ENCODE measurements at places on chromosomes 7 and 10.

DNA sequence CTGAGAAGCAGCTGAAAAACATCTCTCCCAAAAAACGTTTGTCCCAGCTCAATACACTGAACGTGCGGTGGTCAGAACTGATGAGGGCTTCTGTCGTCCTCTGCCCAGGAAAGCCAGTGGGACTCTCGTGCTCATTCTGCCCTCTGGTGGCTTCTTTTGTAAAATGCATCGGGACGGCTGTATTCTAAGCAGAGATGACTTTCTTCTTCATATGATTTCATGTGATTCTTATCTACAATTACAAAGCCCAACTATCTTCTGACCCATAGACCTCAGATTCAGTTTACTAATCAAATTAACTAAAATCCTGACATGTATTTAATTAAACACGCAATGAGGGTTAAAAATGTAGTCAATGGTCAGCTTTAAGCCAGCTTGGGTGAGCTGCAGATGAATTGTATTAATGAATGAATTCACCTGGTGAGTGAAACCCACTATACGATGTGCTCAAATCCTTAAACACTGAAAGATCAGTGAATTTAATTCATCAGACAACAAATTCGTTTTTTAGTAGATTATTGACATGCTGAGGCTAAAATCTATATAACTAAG is 117.6 kb upstream of the FAM204A start:
- DNase-seq, result peak; percentile 22

DNA sequence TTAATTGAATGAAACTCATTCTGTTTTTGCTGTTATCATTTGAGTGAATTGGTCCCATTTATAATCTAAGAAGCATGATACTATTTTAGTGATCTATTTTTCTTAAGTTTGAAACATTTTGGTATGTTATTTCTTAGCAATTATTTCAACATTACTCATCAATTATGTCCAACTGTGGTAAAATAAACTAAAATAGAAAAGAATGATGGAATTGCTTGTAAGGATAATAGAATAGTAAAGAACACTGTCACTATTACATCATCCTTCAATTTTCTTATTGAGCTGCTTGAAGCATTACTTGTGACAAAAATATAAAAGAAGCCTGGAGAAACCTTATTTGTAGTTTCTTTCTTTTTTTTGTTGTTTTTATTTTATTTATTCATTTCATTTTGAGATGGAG is 42.4 kb downstream of the ZNF487 start:
- DNase-seq, result no peak

DNA sequence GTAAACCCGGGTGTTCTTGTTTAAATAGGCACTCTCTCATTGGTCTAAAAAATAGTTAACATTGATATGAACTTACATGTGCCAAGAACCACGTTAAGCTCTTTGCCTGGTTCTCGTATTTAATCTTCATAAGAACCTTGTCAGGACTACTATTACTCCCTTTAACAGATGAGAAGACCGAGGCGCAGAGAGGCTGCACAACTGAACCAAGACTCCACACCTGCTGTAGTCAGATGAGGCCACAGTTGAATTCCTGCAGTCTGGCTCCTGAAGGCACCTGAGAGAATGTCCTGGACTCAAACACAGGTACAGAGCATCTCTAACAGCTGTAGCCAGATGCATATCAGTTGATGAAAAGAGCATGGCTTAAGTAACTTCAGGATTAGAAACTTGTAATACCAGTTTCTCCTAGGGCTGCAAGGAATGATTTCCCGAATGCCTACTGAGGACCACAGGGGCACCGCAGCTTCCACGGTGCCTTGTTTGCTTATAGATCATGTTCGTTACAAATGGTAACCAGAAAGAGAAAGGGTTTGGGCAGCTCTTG is 9.5 kb downstream of the DDC start:
- no peak for DNase-seq

DNA sequence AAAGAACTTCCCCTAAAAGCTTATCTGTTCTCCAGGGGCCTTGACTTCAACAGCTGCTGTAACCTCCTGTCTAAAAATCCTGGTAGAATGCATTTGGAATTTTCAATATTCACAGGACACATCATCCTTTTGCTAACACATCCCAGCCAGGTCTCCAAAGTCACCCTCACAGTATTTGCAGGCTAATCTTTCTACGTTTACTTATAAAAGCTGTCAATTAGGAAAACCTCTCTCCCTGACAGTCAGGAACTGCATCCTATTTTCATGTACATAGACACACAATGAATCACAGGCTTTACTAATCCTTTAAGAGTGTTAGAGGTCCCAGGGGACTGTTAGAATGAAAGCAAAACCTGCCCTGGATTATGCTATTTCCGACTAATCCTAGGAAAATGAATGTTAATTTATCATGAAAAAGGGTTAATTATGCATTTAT is 102.2 kb downstream of the GFRA1 start:
- DNase-seq, result no peak

DNA sequence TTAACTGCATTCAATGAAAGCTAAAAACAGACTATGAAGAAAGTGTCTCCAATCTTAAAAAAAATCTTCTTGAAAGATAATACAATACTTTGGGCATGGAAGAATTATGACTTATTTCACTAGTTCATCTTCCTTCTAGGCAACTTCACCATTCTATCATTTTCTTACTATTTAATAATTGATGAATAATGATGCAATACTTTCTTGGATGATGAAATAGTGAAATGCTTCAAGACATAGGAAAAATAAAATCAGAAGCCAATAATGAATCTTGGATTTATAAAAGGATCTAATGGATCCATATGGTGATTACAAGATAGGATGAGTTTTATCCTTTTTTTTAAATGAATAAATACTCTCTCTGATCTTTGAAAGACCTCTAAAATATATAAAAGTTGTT is 4.4 kb downstream of the DMBT1 start:
- DNase-seq, result no peak

DNA sequence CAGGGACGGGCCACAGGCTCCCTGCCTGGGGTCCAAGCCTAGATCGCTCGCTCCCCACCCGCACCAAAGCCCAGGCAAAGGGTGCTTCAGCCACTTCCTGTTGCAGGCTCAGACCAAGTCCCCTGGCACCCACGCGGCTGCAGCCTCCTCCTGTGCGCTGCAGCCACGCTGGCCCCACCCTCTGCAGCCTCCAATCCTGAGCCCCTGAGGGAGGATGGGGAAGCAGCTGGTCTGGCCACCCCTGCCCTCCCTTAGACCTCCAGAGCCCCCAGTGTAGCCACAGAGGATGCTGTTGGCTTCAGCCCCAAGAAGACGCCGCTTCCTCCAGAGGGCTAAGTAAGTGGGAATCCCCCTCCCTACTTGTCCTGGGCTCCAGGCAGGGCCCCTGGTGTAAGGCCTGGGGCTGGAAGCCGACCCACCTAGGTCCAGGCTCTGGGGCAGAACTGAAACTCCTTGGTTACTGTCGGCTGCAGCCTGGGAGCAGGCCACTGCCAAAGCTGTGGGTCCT is 9.4 kb downstream of the LIMK1 start:
- no peak for DNase-seq

GRCh38 chr10:68271196-68271882 is 39.4 kb upstream of the ATOH7 start:
- no peak for DNase-seq

GRCh38 chr10:79069325-79070080 is 737 bp downstream of the ZMIZ1 start:
- DNase-seq, result no peak

Measured in NCI-H774 (cell line).